CD4-positive, CD25-positive, alpha-beta regulatory T cell (primary cell): ENCODE measurements at places on chromosomes 6 and 20.
A peak's percentile ranks its signal among the peaks of the same experiment; 100 is the strongest.

- DNase-seq: no peak
Measured at GRCh38 chr20:42652266-42652665, 537.4 kb downstream of the PTPRT start.

GRCh38 chr6:31723245-31723979 lies at the start of gene MPIG6B:
Gene MPIG6B, plus strand, starts transcription at chr6:31723373. Its CDS starts 11 bp downstream, at chr6:31723384.
- no peak for DNase-seq

DNA sequence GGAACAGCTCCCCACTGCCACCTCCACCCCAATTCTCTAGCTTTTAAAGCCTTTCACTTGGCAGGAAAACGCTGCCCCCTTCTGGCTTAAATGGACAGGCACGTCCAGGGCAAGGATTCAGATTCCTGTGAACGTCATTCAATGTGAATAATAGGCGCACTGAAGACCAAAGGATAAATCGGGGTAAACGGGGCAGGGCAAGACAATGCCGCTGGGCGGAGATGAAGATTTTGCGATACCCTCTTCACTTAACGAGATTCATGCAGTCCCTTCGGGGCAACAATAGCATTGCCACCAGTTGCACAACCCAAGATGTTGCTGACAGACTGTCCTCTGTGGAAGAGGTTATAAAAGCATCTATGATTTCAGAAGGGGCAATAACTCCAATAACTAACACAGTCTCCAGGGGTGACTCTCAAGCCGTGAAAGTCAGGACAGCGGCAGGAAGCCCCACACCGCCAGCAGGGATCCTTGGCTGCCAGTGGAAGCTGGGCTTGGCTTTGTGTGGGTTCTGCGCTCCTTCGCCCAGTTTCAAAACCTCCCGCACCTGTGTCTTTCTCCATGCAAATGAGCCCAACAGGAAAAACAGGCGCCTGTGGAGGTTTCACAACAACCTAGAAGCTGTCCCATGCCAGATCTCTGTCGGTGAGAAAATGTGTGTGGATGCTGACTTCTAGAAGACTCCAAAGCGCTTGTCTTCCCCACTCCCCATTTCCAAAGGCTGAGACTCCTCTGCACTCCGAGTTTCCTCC lies 291.8 kb downstream of the BMP7 start:
- peak; percentile 9 for DNase-seq

DNA sequence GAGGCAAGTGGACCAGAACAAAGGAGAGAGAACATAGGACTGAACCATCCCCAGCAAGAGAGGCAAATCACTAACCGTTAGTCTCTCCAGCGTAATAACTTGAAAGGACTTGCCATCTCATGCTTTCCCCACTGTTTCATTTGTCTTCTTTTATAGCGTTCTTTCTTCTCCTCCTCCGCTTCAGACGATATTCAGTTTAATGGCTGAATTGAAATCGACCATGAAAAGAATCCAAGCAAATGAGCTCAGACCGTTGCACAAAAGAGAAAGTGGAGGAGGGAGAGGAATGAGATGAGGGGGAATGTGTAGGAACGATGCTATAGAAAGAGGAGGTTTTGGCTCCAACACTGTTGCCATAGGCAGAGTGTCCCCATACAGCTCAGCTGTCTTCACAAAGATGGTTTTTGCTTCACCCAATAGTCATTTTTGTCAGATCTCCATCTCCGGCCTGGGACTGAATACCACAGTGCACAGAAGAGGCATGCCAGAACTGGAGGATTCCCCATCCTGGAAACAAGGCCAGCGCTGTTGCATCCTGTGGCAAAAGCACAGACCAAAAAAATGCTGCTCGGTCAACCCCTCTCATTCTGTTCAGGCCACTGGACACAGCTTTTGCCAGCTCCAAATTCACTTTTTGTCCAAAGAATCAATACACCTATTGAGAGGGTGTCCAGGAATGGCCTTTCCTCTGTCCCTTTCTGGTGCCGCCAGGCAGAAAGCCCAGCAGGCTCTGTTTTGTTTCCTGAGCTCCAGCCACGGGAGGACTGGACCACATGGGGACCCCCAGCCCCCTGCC lies 176.1 kb downstream of the ID4 start:
- no peak for DNase-seq

GRCh38 chr20:62618611-62619529 lies 23.4 kb upstream of the SLCO4A1 start:
- DNase-seq: no peak

DNA sequence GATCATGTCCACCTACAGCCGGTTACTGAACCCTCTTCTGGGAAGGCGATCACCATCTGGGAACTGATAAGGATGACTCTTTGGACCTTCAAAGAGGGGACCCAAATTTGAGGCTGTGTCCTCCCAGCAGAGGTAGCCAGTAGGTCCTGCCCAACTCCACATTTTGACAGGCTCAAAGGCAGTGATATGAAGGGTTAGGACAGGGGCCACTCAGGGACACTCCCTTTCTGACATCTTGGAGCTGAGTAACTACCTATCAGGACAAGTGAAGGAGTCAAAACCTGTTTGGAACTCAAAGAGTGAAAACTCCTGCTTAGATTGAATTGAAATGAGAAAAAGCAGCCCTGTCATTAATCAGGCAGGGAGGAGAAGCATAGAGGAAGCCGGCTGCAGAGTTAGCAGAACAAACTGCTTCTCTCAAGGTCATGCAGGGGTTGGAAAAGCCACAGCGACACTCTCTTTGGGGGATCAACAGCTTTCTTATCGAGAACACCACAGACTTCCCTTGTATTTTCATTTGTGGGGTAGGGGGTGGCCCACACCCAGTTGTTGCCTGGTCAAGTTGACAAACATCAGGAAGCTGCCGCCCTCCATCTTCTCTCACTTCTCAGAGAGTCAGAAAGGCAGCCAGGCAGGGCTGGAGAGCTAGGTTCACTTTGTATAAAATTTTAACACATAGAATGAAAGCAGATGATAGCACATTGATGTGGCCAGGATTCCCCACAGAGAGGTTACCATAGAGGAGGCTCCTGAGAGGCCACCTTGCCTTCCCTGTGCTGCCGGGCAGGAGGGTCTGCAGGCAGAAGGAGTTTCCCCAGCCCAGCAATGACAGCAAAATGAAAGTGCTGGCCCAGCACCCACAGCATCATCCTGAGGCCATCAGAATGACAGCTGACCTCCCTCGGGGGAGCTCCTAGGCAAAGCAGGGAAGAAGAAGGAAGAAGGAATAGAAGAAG lies 47.6 kb downstream of the AGPAT4 start:
- no peak for DNase-seq

- peak; percentile 76 for DNase-seq
Measured at GRCh38 chr6:30325873-30326525, 728 bp upstream of the TRIM39 start.

GRCh38 chr6:139497345-139497961 lies 123.0 kb upstream of the CITED2 start:
- DNase-seq: no peak

DNA sequence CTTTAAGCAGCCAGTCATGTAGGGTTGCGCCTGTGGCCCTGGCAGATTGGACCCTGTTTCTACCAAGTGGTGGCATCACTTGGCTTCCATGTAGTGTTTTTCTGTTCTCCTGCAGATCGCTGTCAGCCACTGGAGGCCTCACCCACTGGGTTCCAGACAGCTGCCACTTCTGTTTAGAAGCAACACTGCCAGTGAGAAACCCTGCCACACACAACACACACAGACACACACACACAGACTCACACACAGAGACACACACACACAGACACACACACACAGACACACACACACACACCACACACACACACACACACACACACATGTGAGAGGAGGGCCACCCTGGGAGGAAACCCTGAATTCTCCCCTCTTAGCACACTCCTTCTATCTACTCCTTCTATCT lies 51.8 kb downstream of the UTRN start:
- DNase-seq: no peak

GRCh38 chr6:8904754-8905153 lies 469.4 kb upstream of the SLC35B3 start:
- no peak for DNase-seq

- no peak for DNase-seq
Measured at GRCh38 chr20:17295151-17295726, 68.4 kb downstream of the PCSK2 start.

DNA sequence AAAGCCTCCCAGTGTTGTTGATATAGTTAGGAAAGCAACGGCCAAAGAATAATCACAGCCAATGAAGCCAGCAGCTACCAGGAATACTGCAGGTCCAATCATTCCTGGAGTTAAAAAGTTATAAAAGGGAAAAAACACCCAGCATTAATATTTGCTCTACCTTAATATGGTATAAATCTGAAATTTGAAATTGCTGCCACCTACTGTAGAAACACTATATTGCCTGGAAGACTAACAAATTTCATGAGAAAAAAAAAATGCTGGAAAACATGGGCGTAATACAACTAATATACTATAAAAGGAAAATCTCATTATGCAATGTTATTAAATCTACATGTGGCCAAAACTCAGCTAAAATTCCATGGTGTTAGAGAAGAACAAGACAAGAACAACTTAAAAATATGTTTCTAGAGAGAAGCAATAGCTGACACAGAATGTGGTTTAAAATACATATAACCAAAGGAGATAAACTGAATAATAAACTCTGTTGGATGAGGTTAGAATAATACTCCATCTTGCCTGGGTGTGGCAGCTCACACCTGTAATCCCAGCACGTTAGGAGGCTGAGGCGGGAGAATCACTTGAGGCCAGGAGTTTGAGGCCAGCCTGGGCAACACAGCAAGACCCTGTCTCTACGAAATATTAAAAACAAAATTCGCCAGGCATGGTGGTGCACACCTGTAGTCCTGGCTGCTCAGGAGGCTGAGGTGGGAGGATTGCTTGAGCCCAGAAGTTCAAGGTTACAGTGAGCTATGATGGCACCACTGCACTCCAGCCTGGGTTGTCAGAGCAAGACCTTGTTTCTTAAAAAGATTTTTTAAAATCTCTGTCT lies 43.1 kb downstream of the SLC17A5 start:
- peak; percentile 58 for DNase-seq

- DNase-seq: no peak
Measured at GRCh38 chr20:8220716-8221115, 88.7 kb downstream of the PLCB1 start.

DNA sequence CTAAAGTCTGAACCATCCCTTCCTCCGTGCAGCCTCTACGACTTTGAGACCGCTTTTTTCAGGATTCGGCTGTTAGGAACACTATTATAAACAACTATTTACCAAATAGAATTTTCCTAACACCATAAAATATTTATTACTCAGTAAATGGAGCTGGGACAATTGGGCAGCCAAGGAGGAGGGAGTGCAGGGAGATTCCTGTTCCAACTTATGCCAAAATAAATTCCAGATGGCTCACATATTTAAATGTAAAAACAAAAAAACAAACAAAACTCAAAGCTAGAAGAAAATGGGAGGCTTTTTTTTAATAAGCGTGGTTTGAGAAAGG lies 48.1 kb downstream of the TCP11 start:
- DNase-seq: no peak

DNA sequence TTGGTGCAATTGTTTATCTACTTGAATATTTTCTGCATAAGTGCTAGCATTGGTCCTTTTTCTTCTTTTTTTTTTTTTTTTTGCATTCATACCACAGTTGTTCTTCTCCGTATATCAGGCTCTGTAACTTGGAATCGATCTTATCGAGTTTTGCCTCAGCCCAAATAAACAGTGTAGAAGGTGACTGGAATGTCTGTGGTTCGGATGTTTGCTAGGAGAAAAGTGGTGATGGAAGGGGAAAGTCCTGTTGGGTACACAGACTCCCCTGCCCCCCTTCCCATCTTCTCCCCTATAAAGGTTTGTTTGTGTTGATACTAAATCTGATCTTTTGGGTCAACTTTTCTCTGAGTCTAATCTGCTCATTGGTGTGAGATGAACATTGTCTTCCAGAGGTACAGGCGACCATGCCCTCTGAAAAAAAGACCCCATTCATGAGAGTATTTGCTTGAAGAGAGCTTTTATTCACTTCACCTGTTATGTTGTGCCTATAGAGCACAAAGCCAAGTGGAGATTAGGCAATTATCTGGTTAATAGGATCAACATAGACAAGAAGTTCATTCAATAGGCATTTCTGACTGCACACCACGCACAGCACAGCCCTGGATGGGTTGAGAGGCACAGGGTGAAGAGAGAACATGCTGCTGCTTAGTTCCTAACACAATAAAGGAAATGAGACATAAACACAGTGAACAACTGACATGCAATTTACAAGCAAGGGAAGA lies 620.0 kb downstream of the PKHD1 start:
- no peak for DNase-seq

DNA sequence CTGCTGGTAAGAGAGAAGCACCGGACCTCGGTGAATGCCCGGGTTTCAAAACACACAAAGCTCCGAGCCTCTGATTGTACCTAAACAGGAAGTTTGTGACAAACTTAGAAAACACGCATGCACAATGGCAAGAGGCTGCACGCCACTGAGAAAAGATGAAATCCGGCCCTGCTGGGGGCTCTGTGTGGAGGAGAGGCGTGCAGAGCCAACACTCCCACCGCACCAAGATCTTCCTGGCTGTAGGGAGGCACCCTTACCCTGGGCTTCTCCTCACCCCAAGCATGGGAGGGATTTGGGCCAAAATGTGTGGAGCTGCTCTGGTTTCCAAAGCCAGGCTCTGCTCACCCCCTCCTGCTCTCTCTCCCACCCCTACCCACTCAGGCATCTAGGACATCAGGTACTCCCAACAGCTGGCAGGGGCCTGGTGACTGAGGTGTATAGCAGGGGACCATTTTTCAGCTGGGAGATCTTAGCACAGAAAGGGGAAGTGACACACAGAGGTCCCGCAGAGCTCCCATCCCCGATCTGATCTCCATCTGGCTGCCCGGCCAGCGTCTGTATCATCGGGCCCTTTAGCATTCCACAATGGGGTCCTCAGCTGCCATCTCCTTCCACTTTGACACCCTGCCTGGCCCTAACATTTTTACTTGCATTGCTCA lies 84.2 kb downstream of the TRERF1 start:
- peak; percentile 51 for DNase-seq

- DNase-seq: no peak
Measured at GRCh38 chr6:135813401-135813800, 38.1 kb upstream of the PDE7B start.

DNA sequence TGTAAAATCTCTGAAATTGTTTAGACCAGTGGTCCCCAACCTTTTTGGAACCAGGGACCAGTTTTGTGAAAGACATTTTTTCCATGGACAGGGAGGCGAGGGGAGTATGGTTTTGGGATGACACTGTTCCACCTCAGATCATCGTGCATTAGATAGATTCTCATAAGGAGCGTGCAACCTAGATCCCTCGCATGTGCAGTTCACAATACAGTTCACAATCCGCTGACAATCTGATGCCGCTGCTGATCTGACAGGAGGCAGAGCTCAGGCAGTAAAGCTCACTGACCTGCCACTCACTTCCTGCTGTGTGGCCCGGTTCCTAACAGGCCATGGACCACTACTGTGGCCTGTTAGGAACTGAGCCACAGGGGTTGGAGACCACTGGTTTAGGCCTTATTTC lies 115.2 kb downstream of the EPM2A start:
- DNase-seq: no peak

GRCh38 chr6:139253656-139254055 lies 38.1 kb downstream of the TXLNB start:
- DNase-seq: no peak
